Activated CD4-positive, alpha-beta T cell treated with anti-CD3 and anti-CD28 coated beads for 1 hour (primary cell): ENCODE measurements at places on chromosomes 11 and 22.

GRCh38 chr11:113833151-113833550, 42.2 kb downstream of the USP28 start:
- DNase-seq, result no peak

DNA sequence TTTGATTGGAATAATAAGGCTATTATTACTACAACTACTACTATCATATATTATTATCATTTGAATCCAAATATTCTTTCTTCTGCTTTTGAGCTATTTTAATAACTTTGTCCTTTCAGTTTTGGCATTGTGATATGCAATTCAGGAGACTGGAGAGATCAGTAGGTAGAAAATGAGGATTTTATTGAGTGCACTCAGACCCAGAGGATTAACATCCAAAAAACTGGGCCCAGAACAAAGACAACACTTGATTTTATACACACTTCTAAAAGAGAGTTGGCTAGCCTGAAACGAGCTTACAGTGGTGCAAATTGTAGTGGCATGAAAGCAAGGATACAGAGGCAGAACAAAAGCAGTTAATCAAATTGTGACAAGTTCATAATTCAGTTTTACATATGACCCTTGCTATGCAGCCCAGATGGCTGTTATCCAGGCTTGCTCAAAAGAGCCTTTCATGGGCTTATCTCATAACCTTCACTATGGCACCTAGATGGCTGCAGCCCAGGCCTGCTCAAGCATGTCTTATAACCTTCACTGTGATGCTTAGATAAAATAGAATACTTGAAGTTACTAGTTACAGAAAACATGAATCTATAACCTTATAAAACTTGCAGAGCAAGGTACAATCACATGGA, 796.3 kb upstream of the RAG2 start:
- no peak for DNase-seq

DNA sequence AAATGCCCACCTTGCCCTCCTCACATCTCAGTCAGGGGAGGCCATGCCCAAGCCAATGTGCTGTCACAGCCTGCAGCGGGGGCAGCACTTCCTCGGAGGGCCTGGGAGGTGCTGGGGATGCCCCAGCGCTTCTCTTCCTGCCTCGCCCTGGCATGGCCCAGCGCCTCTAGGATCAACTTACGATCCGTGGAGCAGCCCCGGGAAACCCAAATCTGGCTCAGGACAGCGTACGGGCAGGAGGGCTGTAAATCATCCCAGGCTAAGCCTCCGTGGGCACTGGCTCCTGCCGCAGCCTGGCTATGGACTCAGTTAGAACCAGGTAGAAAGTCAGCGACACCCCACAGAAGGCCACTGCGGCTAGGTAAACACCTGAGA, 60.9 kb upstream of the EMID1 start:
- DNase-seq, result no peak

DNA sequence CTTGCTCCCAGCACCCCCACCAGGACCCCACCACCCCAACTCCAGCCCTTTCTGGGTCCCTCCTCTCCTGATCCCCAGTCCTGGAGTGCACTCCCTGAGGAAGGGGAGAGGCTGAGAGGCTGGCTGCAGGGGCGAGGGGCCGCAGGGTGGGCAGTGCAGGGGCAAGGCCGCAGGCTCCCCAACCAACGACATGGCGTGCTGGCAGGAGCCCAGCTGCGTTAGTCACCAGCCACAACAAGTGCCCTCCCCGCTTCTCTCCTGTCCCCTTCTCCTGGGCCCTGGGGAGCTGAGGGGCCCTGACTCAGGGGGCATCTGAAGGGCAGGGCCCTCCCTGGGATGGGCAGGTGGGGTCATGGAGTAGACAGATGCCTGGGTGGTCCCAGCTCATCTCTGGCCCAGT, 2.3 kb downstream of the CABP7 start:
- DNase-seq, result no peak

DNA sequence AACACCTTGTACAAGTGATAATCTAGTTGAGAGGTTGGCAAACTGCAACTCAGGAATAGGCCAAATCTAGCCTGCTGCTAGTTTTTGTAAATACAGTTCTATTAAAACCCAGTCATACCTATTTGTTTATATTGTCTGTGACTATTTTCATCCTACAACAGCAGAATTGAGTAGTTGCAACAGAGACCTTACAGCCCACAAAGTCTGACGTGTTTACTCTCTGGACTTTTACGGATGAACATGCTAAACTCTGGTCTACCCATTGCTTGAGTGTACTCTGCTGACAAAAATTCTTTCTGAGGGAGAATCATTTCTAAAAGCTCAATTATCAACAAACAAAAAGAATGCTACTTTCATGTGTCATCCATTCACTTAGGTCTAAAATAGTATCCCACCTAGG, 287.0 kb downstream of the DYNC2H1 start:
- no peak for DNase-seq

GRCh38 chr22:46364341-46365165, 29.0 kb downstream of the TRMU start:
- no peak for DNase-seq

GRCh38 chr11:33942954-33943353, 51.1 kb upstream of the LMO2 start:
- DNase-seq, result no peak

DNA sequence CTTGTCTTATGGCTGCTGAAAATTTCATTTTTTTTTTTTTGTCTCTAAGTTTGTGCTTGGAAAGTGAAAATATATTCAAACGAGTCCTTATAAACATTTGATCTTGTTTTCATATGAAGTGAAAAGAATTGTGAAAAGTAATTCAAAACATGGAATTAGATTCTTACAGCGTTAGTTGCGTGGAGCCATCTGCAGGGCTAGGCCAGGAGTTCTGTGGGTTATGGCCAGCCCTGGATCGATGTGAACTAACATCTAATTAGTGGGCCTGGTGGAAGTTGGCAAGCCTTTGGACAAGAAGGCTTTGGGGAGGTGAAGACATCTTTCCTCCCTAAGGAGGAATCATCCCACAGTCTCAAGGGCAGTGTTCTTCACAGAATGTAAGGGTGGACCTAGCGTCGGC, 37.2 kb downstream of the PARVA start:
- DNase-seq, result no peak

GRCh38 chr11:114782650-114783310, 104.5 kb downstream of the NXPE2 start:
- DNase-seq, result no peak

DNA sequence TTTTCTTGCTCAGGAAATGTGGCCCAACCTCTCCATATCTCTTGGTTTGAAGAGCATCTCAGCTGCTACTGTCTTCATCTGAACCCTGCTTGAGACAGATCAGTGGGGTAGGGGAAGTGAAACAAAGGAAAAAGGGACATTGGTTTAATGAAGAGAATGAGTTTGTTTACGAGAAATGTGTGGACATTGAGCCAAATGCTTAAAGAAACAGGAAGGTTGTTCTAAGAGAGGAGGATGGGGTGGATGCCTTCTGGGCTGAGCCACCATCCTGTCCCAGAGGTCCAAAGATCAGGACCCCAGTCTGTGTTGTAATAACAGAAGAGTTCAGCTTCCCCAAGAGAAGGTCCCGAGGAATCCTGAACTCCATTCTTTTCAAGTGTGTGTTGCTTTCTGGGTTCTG, 369.7 kb downstream of the INSC start:
- no peak for DNase-seq

- DNase-seq, result no peak
These were observed 40.1 kb upstream of the APLNR start for GRCh38 chr11:57276971-57277675.

DNA sequence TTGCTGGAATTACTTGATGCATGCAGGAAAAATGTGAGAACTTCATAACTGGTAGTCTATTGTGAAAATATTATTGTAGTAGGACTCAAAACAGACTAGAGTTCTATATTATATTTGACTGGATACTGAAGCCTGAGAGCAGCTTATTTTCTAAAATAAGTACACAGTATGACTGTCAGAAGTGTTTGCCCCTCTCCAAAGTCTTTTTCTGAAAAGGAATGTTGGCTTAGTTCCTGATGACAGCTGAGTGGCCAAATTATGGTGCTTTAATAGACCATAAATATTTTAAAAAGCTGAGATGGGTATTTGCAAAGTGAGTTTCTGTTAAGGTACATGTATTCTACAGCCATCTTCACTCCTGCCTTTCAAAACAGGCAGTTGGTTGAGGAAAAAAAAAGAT, 13.1 kb downstream of the ZBED5 start:
- no peak for DNase-seq

- no peak for DNase-seq
These were observed 217.8 kb upstream of the TBCEL start for GRCh38 chr11:120805960-120806555.

- no peak for DNase-seq
These were observed 30.1 kb downstream of the RCN1 start for GRCh38 chr11:32121012-32121411.

DNA sequence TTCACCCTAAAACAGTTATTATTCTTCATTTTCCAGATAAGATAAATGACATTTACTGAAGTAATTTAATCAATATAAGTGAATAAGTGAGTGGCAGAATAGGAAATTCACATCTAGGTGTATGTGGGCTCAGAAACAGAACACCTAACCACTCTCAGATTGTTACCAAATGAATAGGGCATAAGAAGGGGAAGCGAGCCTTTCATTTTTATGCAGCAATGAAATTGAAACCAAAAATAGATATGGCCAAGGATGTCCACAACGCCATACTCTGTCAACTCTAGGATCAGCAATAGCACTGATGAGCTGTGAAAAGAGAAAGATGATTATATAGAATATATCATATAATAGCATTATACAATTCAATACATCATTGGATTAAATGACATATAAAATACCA, 398.1 kb upstream of the API5 start:
- DNase-seq, result no peak

DNA sequence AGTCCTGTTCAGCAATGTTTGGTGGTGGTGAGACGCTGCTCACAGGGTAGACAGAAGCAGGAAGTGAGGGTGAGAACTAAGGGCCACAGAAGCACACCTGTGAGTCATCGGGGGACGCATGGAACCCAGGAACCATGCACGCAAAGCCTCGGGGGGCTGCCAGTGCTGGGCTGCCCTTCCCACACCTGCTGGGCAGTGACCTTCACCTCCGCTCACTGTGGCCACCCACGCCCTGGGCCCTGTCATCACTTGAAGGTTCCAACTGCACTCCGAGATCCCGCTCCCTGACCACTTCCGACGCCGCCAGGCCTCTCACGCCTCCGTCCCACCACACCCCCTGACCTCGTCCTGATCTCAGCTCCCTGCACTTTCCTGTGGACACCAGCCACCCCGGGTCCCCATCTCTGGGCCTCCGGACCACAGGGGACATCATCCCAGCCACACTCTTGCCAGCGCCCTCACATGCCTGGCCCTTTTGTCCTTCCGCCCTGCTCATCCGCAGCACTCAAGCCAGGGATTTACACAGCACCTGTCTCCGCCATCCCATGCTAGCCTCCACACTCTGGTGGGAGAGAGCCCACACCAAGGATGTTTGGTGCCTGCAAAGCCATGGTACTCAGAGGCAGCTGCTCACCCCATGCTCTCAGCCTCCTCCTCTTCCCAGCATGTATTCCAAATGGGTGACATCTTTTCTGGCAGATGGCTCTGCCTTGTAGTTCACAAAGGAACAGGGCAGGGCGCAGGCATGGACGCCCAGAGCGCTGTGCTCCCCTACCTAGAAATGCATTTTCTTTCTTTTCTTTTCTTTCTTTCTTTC, 23.1 kb upstream of the ATXN10 start:
- DNase-seq, result no peak

DNA sequence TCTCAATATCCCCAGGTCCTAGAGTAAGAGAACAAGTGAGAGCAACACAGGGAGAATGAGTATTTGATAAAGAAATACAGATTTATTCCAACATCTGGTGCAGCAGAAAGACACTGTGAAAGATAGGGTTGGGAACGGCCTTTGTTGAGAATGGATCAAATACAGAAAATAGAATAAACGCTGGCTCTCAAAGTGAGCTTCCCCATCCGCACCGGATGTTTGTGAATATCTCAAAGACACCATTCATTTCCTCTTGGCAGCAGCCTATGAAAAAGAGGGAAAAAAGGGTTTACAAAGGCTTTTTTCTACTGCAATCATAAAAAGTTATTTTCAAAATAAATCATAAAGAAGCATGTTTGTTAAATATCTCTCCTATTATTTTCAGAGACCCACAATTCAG, 279.3 kb downstream of the CASP12 start:
- no peak for DNase-seq

DNA sequence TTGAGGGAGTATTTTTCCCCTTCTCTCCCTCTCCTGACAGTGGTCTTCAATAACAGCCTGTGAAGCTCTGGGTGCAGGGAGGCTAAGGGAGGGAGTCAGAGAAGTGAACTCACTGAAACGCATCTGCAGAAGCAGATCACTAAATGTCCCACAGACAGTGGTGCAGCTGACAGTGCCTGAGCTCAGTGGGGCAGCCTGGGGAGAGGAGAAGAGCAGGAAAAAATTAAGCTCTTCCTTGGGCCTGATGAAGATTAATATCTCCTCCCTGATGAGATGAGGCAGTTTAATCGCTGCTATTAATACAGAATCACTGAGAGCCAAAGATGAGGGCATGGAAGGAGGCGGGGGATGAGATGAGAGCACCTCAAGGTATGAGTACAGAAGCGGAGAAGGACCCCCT, 180.8 kb downstream of the LARGE1 start:
- no peak for DNase-seq

- no peak for DNase-seq
These were observed 24.3 kb upstream of the CCDC34 start for GRCh38 chr11:27387362-27387761.

GRCh38 chr11:102640946-102641345, 15.8 kb upstream of the MMP20 start:
- no peak for DNase-seq

- no peak for DNase-seq
These were observed 558.3 kb downstream of the BRD1 start for GRCh38 chr22:49269371-49269770.

GRCh38 chr22:48188231-48188721, 1425.8 kb downstream of the TBC1D22A start:
- no peak for DNase-seq

GRCh38 chr11:30342736-30343166, 19.8 kb downstream of the ARL14EP start:
- DNase-seq, result no peak

DNA sequence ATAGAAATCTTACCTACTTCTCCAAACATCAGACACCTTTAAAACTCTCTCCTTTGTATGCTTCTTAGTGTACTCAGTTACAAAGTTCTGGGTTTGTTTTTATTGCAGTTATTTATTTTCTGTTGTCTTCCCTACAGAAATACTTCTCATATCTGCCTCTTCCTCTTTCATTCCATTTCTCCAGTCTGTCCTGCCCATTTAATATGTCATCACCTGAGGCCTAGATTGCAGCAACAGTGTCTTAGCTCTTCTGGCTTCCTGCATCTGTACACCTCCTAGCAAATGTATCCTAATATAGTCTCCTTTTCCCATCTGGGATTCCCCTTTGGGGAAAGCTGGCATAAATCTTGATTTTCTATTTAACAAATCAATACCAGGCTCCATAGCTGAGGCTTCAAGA, 34.9 kb upstream of the PCF11 start:
- DNase-seq, result no peak

- DNase-seq, result peak; percentile 33
These were observed 7.0 kb upstream of the L3MBTL2 start for GRCh38 chr22:41198027-41198580.

DNA sequence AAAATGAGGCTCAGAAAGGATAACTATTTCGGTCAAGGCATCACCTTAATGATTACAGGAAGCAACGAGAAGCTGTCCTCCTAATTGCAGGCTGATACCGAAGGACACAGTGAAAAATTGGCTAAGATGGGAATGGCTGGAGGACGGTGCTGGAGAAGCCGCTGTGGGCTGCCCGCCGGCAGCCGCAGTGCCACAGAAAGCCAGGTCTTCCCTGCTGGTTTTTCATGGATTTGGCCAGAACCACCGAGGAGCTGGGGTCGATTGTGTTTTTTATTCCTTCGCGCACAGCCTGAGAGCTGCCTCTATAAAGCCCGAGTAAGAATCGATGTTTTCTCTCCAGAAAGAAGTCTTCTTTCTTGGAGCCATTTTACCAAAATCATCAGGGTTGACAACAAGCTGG, 1484.2 kb downstream of the BRD1 start:
- DNase-seq, result no peak
